ENCODE measurements at places on chromosomes 5 and 9. TPM values are rescaled to one million over a fixed set of nuclear protein-coding genes. Genes with fewer than 3 reads are reported as not detected.

Gene SPINK13
- total RNA-seq, result not detected

Gene HMGCS1
- total RNA-seq, result 50.6 TPM

Gene LIX1
- not detected for total RNA-seq

Gene TOMM5
- 224 TPM for total RNA-seq

Gene QRFP
- total RNA-seq, result not detected

Gene CAMK4
- not detected for total RNA-seq

Gene FST
- total RNA-seq, result not detected

Gene RNF180
- not detected for total RNA-seq
